ENCODE measurements at places on chromosomes 1 and 21.

GRCh38 chr1:231357187-231357772 is 19.2 kb downstream of the SPRTN start:
- DNase-seq: no peak

DNA sequence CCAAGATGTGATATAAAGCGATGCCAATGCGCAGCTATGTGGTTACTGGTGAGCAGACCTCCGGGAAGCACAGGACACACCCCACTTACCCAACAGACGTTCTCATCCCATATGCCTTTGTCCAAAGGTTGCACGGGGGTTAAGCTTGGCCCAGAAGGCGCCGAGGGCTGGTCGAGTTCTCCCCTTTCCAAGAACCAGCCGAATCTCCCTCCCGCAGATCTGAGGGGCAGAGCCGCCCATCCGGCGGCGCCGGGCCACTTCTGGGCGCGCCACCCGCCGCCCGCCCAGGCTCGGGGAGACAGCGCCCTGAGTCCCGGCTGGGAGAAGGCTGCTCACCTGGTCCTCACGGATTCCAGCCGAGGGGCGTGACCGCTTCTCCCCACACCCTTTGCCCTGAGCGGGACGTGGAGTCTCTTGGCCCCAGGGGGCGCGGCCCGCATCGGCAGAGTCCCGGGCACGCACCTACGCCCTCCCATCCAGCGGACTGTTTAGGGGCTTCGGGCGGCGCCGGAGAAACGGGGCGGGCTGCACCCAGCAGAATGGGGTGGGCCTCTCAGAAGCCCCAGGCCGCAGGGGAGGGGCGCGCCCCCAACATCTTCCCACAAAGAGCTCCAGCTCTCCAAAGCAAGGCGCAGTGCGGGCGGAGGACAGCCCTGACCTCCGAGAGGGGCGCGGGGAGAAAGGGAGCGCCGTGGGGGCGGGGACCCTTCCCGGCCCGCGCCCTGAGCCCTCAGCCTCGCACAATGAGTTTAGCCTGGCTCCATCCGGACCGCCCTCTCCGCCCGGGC is 615 bp downstream of the GPR161 start:
- no peak for DNase-seq

GRCh38 chr1:3420218-3420951 is 34.1 kb upstream of the ARHGEF16 start:
- no peak for DNase-seq

DNA sequence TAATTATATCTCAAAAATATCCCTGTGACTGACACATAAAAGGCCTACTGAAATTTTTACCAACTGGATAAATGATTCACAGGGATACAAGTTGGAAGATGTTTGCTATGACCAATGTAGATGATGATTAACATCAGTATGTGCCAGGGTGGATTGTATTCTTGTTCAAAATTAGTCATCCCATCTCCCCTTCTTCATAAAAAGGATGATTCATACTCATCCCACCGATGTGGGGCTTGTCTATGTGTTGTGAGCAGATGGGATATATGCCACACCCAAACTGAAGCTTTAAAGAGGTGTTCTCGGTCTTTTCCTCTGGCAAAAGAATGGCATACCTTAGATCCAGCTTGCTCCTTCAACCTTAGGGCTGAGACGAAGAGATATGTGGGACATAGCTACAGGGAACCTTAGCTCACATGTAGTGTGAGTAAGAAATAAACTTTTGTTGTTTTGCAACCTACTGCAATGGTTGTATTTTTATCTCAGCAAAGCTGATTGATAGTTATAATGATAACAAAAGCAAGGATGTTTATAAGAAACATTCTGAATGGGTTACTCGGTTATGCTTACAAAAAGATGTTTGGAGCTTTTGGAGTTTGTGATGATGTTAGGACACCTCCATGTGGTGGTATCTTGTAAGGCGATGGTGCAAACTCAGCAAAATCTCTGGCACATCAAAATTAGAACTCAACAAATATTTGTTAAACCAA is 29.4 kb downstream of the SPATA17 start:
- peak; percentile 3 for DNase-seq

DNA sequence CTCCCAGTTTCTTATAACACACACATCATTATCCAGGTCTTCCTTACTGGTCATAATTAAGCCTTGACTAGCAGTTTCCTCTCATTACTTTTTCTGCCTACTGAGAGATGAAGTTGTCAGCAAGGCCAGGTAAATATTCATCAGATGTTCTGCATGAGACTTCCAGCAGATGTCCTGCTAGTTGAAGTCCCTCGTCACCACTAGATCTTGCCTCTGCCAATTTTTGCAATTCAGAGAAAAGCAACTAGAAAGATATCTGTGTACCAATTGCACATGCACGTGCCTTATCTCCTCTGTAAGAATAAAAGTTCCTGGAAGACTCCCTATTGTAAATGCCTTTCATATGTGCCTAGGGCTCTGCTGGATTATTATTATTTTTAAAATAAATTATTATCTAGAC is 18.3 kb downstream of the ACKR1 start:
- DNase-seq: no peak

DNA sequence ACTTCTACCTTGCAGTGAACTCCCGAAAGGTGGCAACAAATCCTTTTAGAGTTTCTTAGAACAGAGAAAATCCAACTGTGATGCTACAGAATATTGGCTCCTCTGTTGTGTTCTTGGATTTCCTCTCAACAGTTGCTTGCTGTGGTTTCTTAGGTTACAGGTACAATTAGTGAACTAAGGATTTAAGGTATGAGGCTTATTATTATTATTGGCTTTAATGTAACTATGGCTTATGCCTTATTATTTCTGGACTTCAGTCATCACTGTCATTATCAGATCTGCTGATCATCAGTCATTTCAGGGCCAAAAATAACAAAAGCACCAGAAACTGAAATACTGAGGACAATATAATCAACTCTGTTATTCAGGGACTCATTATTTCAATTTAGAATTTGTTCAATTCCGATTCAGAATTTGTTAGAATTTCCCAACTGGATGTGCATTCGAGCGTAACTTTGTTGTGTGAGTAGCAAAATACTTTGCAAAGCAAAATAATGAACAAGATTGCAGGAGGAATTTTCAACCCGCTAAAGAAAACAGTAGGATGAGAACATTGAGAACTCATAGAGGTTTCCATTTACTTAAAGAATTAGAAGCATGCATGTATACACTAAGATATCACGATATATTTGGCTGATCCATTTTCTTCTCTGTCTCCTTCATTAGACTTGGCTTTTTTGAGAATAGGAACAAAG is 65.5 kb upstream of the AK4 start:
- DNase-seq: no peak

GRCh38 chr1:37298769-37299168 is 175.6 kb upstream of the ZC3H12A start:
- no peak for DNase-seq

DNA sequence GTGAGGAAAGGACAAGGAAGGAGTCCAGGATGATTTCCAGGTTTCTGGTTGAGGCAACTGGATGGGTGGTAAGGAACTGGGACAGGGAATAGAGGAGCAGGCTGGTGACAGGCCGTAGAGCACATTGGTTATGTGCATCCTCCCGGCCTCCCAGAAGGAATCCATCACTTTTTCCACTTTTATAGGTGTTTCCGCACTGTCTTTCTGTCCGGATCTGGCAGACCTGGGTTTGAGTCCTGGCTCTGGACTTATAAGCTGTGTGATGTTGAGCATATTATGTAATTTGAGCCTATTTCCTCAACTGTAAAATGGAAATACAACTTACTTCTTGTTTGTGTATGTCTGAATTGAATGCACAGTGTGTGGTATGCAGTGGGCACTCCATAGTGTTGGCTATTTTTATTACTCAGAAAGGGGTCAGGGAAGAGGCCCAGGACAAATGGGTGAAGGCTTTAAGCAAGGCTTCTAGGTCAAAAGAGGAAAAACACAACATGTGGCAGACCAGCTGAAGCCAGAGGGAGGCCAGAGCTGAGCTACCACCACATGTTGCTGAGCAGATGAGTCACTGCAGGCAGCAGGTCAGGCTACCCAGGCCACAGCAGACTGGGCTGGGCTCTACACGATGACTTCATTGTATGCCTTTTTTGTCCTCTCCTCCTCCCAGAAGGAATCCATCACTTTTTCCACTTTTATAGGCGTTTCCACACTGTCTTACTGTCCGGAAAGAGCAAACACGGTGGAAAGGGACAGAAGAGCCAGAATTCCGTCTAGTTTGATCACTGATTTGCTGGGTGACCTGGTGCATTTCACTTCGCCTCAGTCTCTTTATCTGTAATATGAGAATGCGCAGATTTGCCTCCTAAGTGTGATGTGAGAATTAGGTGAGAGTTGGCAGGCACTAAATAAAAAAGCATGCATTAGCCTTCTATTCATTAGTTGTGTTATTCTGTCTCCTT is 791 bp upstream of the MAST2 start:
- DNase-seq: no peak

DNA sequence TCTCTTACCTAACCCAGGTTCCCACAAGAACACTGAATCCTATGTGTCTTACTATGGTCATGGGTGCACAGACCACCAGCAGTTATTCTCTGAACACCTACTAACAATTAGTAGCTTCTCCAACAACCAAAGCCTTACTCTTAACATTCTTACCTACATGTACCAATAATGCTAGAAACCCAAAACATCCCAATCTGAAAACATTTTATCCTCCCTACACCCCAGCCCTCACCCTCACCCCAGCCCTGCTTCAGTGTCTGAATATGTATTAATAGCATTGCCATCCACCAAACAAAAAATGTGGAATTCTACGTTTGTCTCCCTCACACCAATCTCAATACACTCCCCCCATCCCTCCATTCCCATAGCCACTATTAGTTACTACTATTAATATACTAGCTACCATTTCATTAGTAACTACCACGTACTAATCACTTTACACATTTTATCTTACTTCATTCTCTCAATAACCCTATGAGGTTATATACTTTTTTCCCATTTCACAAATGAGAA is 2.6 kb downstream of the TRIM33 start:
- DNase-seq: no peak

DNA sequence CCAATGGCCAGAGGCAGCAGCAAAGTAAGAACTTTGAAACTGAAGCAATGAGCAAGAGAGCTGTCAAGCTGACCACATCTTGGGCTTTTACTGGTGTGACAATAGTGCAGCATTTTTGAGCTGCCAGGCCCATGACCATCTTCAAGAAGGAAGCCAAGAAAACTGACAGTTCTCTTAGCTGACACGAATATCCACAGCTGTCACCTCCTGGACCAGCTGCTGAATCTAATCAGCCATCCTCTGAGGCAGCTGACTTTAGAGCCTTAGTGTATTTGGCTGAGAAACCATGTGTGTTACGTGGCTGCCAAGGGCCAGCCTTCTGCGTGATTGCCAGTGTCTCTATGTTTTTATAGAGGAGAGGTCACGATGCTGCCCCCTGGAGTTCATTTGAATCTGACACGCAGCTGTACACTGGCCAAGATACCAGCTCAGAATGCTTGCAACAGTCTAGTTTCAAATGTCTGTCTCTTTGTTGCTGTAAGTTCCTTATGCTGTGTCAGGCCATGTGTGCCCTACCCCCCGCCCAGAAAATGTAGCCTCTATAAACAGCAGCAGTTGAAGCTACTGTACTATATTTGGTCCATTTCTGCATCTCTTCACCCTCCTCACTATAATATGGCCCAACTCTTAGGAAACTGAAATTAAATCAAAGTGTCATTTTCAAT is 39.7 kb downstream of the PALMD start:
- peak; percentile 21 for DNase-seq

GRCh38 chr21:33712022-33712803 is 69.9 kb downstream of the ITSN1 start:
- no peak for DNase-seq

DNA sequence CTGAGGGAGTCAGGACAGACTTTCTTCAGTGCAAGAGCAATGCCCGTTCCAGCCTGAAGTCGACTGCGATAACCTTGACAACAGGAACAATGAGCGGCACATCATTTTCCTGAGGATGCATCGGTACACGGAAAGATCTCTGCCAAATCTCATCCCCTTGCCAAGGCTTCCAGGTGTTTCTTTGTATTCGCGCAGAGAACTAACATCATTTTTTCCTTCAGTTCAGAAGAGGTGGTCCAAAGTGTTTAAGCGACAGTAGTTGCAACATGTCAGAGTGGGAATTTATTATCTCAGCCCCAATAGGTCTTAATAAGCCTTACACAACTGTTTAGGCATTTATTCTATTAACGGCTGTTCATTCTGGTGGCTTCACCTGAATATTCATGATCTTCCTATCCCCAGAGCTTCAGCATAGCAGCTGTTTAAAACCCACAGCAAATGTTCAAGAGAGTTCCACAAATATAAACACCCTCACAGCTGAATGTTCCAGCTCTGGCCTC is 129.7 kb upstream of the NFIA start:
- DNase-seq: no peak

DNA sequence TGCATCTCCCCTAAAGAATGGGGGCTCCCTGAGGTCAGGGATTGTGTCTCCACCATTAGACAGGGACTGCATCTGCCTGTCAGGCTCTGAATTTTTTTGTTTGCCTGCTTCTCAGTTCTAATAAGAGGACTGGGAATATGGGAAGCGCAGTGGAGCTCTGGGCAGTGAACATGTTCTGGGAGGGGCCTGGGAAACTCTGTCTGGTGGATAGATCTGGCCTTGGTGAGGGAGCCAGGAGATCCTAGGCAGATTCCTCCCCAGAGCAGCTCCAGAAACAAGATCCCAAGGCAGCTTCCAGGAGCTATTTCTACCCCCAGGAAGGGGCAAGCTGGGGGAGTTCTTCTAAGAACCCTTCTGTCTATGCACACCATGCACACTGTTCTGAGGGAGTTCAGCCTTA is 12.6 kb upstream of the MYOG start:
- no peak for DNase-seq

DNA sequence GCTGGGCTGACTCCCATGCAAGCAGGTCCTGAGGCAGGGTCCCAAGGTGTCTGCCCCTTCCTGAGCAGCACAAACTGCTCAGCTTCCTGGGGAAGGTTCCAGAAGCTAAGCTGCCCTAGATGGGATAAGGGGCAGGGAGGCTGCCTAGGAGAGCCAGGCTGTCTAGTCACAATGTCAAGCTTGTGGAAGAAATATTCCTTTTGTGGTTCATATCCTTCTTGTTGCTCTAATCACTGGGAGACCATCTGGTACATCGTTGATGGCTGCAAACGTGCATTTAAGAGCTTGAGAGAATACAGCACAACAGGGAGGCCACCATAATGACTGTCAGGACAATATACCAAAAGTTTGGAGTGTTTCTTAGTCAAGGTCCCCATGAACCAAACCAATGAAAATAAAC is 67.4 kb downstream of the SLC16A1 start:
- no peak for DNase-seq

DNA sequence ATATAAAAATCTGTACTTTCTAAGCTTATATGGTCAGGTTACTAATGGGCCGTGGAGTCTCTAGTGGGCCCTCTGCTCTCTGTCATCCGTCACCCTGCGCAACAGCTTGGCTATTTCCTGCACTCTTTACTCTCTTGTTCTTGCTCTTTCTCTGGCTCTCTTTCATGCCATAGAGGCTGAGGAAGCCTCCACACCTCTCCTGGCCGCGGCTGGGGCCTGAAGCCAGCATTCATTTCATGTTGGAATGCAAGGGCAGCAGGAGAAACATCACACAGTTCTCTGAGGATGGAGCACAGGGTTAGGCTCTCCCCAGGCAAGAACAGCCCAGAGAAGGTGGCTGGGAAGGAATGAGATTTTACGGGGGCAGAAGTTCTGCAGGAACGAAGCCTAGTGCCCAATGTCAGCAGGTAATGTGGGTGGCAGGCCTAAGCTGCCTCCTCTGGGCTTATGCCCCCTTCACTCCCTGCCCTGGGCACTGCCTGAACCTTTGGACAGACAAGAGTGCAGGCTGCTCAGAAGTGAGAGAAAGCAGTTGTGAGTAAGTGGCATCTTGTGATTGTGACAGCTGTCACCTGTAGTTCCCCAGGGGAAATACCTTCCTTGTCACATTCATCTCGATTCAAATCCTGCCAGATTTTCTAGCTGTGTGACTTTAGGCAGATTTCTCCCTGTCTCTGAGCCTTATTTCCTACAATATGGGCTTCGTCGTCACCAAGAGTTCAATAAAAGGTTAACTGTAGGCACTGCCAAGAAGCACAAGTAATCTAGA is 3.6 kb upstream of the FHAD1 start:
- DNase-seq: no peak

All from CD4-positive, alpha-beta T cell treated with Interleukin-12 subunit alpha and Interleukin-12 subunit beta, for 1 hour (primary cell).